ENCODE measurements at places on chromosomes 2 and 18. TPM values are rescaled to one million over a fixed set of nuclear protein-coding genes. Genes with fewer than 3 reads are reported as not detected.

The PRKAG3 gene
- total RNA-seq = not detected

The SP140 gene
- not detected for total RNA-seq

The LRP1B gene
- total RNA-seq = under 0.01 TPM

The GCG gene
- total RNA-seq = not detected

The FBLN7 gene
- 0.23 TPM for total RNA-seq

Data from hair follicular keratinocyte (primary cell).